HFFc6 (cell line): ENCODE measurements at places on chromosomes 3 and 15.
A peak's percentile ranks its signal among the peaks of the same experiment; 100 is the strongest.

- peaks cover 6% of the 10 kb centered on the region for H3K4me1 ChIP-seq
- H3K27me3 ChIP-seq, result no peaks in the 10 kb centered on the region; the same call in 1 of the 2 replicates
- no peak for DNase-seq
Measured at GRCh38 chr3:30704931-30705890, 98.8 kb downstream of the TGFBR2 start.

DNA sequence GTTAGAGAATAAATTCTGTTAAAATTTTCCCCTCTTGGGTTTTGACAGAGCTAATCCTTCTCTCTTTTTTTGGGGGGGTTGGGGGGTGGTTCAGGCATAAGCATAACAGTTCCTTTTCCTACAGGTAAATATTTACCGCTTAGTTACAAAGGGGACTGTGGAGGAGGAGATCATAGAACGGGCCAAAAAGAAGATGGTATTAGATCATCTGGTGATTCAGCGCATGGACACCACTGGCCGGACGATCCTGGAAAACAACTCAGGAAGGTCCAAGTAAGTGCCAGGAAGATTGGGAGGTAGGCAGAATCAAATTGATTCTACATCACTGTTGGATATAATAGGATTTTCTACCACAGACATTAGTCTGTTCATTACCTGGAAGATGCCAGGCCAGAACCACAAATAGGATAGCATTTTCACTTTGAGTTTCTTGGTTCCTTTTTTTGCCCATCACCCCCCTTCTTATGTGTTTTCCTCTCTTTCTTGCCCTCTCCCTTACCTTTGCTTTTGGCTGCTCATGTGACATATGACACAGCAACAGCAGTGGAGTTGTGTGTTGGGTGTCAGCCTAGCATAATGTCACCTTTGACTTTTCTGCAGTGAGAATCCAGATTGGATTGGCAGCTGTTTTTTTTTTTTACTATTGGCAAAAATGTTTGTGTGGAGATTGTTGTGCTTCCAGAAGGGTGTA is 79.0 kb downstream of the CHD2 start:
- H3K4me1 ChIP-seq, result no peaks in the 10 kb centered on the region
- H3K36me3 ChIP-seq, result peaks cover 49% of the 10 kb centered on the region
- H3K27ac ChIP-seq, result no peak overlapping the region
- peaks cover 1% of the 10 kb centered on the region; the same call in 1 of the 2 replicates for H3K27me3 ChIP-seq

DNA sequence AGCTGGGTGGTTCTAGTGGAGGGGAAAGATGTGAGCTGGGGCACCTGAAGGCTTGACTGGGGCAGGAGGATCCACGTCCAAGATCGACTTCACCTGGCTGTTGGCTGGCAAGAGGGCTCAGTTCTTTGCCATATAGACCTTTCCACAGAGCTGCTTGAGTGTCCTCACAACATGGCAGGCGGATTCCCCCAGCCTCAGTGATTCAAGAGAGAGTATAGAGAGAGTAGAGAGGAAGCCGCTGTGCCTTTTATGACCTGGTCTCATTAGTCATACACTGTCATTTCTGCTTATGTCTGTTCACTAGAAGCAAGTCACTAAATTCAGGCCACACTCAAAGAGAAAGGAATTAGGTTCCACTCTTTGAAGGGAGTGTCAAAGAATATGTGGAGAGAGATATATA is 101.6 kb downstream of the APBA2 start:
- no peak overlapping the region for H3K27ac ChIP-seq
- DNase-seq, result no peak
- H3K27me3 ChIP-seq, result peaks cover 5% of the 10 kb centered on the region
- no peak overlapping the region for H3K4me3 ChIP-seq

GRCh38 chr15:67091071-67091979 is 25.9 kb downstream of the SMAD3 start:
- peaks cover 83% of the 10 kb centered on the region for H3K4me1 ChIP-seq
- H3K4me3 ChIP-seq, result peak overlapping the region; percentile 74
- H3K27me3 ChIP-seq, result peaks cover 6% of the 10 kb centered on the region
- peaks cover 60% of the 10 kb centered on the region for H3K36me3 ChIP-seq
- H3K27ac ChIP-seq, result peak overlapping the region; percentile 91

DNA sequence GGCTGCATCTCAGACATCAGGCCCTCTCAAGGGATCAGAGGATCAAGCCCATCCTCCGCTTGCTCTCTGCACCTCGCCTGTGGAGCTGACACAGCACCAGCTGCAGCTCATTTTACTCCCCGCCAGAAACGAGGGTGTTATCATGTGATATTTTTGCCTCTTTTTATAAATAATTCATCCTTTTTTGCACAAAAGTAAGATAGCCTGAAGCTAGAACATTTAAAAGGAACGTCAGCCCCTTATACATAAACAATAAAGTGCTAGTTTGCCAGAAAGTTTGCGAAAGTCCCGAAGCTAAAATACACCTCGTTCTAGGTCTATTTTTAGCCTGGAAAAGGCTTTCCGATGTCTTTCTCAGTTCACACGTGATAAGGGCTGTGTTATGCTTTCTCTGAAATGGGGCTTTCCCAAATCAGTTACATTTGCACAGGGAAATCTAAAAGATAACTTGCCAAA is 9.6 kb upstream of the FAM174B start:
- DNase-seq, result peak; percentile 11
- H3K27me3 ChIP-seq, result peaks cover 5% of the 10 kb centered on the region
- H3K4me1 ChIP-seq, result peaks cover 15% of the 10 kb centered on the region
- H3K4me3 ChIP-seq, result peak overlapping the region; percentile 60

GRCh38 chr3:119527714-119528113 is 29.4 kb downstream of the TIMMDC1 start:
- peaks cover 14% of the 10 kb centered on the region for H3K4me1 ChIP-seq
- H3K27me3 ChIP-seq, result peaks cover 3% of the 10 kb centered on the region
- DNase-seq, result no peak
- no peaks in the 10 kb centered on the region for H3K36me3 ChIP-seq

- DNase-seq, result no peak
- H3K4me1 ChIP-seq, result peaks cover 3% of the 10 kb centered on the region
- no peak overlapping the region for H3K4me3 ChIP-seq
- no peak overlapping the region; the same call in 1 of the 2 replicates for H3K27ac ChIP-seq
- no peaks in the 10 kb centered on the region for H3K36me3 ChIP-seq
- peaks cover 2% of the 10 kb centered on the region for H3K27me3 ChIP-seq
Measured at GRCh38 chr3:196996454-196997265, 28.0 kb upstream of the PIGZ start.

- H3K27me3 ChIP-seq, result peaks cover 34% of the 10 kb centered on the region
- no peak for DNase-seq
- H3K4me1 ChIP-seq, result peaks cover 14% of the 10 kb centered on the region
- no peak overlapping the region for H3K4me3 ChIP-seq
- H3K27ac ChIP-seq, result no peak overlapping the region
- no peaks in the 10 kb centered on the region; the same call in 1 of the 2 replicates for H3K36me3 ChIP-seq
Measured at GRCh38 chr3:196645897-196646665, 6.6 kb downstream of the NRROS start.

DNA sequence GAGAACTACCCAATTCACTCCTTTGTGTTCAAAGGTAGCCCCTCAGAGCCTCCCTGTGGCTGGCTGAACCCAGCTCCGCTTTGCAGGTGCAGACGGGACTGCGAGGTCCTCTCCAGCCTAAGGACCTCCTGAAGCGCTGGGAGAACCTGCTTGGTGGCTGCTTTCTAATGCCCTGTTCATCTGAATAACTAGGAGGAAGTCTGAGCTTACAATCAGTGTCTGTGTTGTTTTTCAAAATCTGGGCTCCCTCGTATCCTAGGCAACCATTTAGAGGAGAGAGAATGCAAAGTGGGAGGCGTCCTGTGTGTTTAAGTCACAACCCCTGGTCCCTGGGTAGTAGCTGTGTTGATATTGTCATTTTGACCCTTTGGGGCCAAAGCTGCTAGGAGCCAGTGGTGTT is 99.9 kb downstream of the GABRG3 start:
- H3K27me3 ChIP-seq, result peaks cover 2% of the 10 kb centered on the region; the same call in 1 of the 2 replicates
- H3K36me3 ChIP-seq, result 0 out of 2 replicates have a peak, but pooled peaks cover 6% of the 10 kb centered on the region
- no peak overlapping the region for H3K4me3 ChIP-seq
- no peaks in the 10 kb centered on the region for H3K4me1 ChIP-seq

DNA sequence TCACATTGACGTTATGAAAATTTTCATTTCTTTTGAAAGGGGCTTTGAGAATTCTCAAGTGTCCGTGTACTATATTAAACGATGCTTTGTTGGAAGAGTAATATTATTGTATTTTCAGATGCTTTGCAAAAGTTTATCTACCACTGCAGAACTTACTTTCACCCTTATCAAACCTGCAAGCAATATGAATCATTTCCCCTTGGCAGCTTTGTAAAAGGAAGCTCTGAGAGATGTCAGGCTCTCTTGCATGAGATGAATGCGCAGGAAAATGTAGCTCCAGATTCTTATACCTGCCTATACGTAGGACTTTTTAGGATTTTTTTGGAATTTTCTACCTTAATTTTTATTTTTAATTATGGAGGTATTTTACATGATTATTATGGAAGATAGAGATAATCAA is 34.5 kb downstream of the GPD1L start:
- no peak for DNase-seq
- H3K4me1 ChIP-seq, result peaks cover 11% of the 10 kb centered on the region
- no peak overlapping the region for H3K4me3 ChIP-seq
- H3K36me3 ChIP-seq, result no peaks in the 10 kb centered on the region

DNA sequence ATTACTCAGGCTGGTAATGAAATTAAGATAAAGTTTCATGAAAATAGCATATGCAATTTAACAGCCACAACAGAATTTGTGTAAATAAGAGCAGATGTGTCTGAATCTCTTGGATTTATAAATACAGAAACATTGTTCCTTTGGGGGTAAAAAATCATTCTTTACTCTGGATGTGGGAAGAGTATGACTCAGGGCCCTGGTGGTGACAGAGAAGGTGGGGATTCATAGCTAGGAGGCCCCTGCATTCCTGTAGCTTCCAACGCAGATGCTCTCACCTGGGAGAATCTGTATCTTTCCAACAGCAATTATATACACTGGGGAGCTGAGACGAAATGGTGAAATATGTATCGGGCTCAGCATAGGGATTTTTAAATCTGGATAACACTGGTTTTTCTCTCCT is 167.6 kb upstream of the CADPS start:
- no peak overlapping the region for H3K27ac ChIP-seq
- H3K27me3 ChIP-seq, result no peaks in the 10 kb centered on the region; the same call in none of the 2 replicates
- DNase-seq, result no peak
- H3K36me3 ChIP-seq, result no peaks in the 10 kb centered on the region
- H3K4me1 ChIP-seq, result no peaks in the 10 kb centered on the region
- no peak overlapping the region for H3K4me3 ChIP-seq

GRCh38 chr3:152835601-152836102 is 721 bp downstream of the P2RY1 start:
- H3K4me3 ChIP-seq, result no peak overlapping the region
- H3K27ac ChIP-seq, result no peak overlapping the region
- H3K36me3 ChIP-seq, result peaks cover 6% of the 10 kb centered on the region; the same call in 1 of the 2 replicates
- no peak for DNase-seq
- H3K4me1 ChIP-seq, result no peaks in the 10 kb centered on the region

DNA sequence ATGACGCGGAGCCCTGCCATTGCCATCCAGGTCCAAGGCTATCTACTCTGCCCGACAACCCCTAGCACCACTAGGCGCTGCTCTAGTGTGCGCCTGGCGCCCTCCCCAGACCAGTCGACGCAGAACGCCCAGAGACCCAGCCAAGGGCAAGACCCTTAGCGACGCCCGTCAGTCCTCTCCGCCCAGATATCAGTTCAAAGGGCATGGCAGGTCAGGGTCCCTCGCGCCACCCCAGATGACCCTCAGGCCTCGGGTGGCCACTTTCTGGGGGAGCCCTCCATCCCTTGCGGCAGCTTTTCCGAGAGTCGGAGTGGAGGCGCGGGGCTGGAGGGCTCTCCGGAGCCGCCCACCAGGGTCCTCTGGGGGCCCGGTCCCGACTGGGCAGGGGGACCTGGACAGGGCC is 371 bp upstream of the CLSTN2 start:
- no peak overlapping the region for H3K27ac ChIP-seq
- H3K27me3 ChIP-seq, result no peaks in the 10 kb centered on the region; the same call in 1 of the 2 replicates
- H3K36me3 ChIP-seq, result no peaks in the 10 kb centered on the region
- no peak overlapping the region for H3K4me3 ChIP-seq
- no peaks in the 10 kb centered on the region for H3K4me1 ChIP-seq
- DNase-seq, result no peak

DNA sequence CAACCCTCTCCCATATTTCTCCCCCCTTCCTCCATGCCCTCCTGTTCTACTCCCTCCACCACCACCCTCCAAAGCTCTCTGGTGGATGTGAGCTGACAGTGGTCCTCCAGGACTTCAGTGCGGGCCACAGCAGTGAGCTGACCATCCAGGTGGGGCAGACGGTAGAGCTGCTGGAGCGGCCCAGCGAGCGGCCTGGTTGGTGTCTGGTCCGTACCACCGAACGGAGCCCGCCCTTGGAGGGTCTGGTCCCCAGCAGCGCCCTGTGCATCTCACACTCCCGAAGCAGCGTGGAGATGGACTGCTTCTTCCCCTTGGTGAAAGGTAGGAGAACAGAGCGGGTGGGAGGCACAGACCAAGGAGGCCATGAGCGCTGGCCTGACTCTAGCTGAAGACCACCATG is 167.5 kb upstream of the UMPS start:
- DNase-seq, result no peak
- H3K4me1 ChIP-seq, result peaks cover 38% of the 10 kb centered on the region
- H3K36me3 ChIP-seq, result no peaks in the 10 kb centered on the region
- no peak overlapping the region for H3K27ac ChIP-seq

DNA sequence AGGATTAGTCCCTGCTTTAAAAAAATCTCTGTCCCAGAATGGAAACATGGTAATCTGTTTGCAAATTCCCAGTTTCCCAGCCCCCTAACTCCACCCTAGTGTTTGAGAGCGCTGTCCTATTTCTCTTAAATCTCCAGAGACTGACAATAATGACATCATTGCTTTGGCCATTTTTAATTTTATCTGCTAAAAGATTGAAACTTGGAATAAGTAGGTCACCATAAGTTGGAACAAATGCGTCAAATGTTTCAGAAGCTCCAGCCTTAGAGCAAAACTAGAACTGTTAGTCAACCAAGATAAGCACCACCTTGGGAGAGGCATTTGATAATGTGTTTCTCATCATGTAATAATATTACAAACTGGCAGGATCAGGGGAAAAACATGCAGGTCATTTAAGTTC is 25.7 kb upstream of the MB21D2 start:
- peaks cover 18% of the 10 kb centered on the region for H3K4me1 ChIP-seq
- DNase-seq, result no peak
- H3K27ac ChIP-seq, result no peak overlapping the region
- H3K27me3 ChIP-seq, result peaks cover 4% of the 10 kb centered on the region
- H3K36me3 ChIP-seq, result peaks cover 3% of the 10 kb centered on the region; the same call in 1 of the 2 replicates

GRCh38 chr3:32571192-32571485 is 481 bp upstream of the DYNC1LI1 start:
- H3K27me3 ChIP-seq, result no peaks in the 10 kb centered on the region
- peak overlapping the region; percentile 93 for H3K4me3 ChIP-seq
- H3K36me3 ChIP-seq, result no peaks in the 10 kb centered on the region

DNA sequence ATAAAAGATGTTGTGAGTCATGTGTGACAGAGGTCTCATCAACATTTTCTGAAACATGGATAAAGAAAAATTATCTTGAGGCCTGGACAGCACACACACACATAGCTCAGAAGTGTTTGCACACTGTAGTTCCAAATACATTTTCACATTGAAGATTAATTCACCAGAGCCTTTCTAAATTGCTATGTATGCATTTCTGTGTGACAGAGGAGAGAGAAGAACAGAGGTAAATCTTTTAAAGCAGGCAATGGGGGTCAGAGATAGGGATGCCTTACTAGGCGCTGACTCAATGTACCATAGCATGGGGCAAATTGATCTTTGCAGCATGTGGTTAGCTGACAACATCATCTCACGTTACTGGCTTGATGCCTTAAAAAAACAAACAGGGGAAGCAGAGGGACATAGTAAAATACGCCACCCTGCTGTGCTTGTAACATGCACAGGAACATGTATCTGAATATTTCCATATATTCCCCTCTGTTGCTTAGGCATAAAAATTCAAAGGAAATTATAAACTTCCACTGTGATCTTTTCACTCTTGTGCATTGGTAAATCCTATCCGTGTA is 7.7 kb downstream of the POU1F1 start:
- H3K4me3 ChIP-seq, result no peak overlapping the region
- no peak for DNase-seq
- H3K27ac ChIP-seq, result no peak overlapping the region
- peaks cover 31% of the 10 kb centered on the region for H3K4me1 ChIP-seq
- H3K36me3 ChIP-seq, result no peaks in the 10 kb centered on the region
- no peaks in the 10 kb centered on the region; the same call in 1 of the 2 replicates for H3K27me3 ChIP-seq
